ENCODE measurements at places on chromosomes 6 and 20. TPM values are rescaled to one million over a fixed set of nuclear protein-coding genes. Genes with fewer than 3 reads are reported as not detected.

Gene TSPO2
- total RNA-seq = not detected

Gene AVP
- not detected for total RNA-seq

Gene EDN3
- not detected for total RNA-seq

Gene CLPSL1
- not detected for total RNA-seq

Gene TLDC2
- not detected for total RNA-seq

Gene COL21A1
- total RNA-seq = 41.5 TPM

Gene FGD2
- total RNA-seq = not detected

Gene TOX2
- 6.1 TPM for total RNA-seq

Gene TIAM2
- 18.8 TPM for total RNA-seq

Gene SLC35B3
- total RNA-seq = 17.3 TPM

Gene ZDHHC14
- total RNA-seq = 12.1 TPM

Gene TMEM244
- total RNA-seq = not detected

Gene BMP5
- total RNA-seq = not detected

Gene SLC4A11
- total RNA-seq = 1.2 TPM
